Stimulated activated CD8-positive, alpha-beta memory T cell treated with anti-CD3 and anti-CD28 coated beads, Interleukin-15, amount 100 ng/mL, for 24 hours (primary cell): ENCODE measurements at places on chromosomes 2 and 18.

DNA sequence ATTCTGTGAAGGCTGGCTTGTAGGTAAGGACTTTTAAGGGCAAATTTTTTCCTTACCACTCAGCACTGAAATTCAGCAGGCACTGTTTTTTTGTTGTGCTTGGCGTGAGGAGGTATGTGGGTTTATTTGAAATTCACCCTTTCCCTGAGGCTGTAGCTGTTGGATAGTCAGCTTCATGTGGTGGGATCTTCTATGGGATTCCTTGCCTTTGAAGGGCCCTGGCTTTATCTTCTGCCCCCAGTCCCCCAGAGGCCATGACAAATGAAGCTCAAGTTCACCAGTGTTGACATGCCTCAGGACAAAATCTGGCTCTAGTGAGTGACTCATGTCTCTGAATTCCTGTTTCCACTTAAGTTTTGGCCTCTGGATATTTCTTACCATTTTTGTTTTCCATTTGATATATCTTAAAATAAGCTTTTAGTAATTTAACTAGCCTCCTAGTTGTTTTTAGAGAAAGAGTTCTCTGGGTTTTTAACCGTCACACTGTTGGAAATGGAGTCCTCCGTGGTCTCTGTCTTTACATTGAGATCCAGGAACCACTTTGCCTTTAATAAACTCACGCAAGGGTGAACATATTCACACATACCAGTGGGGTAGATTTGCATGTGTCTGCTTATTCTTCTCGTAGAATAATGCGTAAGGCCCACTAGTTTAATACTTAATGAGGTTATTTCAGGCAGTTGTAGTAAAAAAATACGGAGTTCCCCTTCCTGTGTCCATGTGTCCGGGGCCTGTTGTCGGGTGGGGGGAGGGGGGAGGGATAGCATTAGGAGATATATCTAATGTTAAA lies 211.1 kb upstream of the FAM98A start:
- DNase-seq: no peak

- no peak for DNase-seq
These were observed 16.2 kb upstream of the STEAP3 start for GRCh38 chr2:119207447-119207846.

DNA sequence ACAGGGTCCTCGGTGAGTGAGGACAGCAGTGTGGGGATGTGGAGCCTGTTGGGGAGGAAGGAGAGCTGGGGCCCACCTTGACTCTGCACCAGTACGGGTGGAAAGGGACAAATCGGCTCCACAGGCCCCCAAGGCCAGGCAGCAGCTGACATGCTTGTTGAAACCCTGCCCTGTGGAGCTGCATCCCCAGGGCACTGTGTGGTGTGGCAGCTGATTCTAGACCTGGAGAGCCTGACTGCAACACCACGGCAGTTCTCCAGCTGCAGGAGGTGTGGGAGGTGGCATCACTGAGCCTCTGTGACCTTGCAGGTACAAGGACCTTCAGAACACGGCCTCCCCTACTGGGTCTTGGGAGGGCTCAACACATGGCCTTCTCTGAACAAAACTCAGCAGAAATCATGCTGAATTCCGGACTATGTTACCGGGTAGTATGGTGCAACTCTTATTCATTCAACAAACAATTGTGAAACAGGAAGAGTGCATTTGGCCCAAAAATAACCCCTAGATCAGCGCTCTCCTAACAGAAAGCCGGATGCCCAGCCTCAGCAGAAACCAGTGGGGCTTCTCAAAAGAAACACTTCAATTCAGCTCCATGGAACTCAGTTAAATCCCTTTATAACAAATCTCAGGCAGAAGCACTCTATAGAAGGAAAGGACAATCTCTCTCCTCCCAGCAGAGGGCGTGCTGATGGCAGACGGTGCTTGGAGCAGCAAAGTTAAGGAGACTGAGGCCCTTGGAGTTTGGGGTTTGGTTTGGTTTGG lies 104.4 kb upstream of the SALL3 start:
- no peak for DNase-seq

DNA sequence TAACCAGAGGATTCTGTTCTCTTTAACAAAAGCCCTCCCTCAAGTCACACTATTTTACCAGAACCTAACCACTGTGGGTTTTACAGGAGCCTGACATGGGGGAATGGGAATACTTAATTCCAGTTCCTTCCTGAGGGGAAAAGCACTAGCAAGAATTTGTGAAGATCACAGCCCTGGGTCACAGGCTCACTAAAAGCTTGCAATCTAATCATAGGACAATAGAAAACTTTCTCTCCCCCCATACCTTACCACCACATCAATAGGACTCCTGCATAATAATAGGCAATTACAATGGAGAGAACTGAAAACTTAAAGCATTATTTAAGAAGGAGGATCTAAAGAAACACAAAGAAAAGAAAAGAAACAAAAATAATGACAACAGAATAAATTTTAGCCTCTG lies 225.8 kb upstream of the ZNF804A start:
- no peak for DNase-seq

- DNase-seq: no peak
These were observed 25.3 kb upstream of the TNS1 start for GRCh38 chr2:218028189-218028495.

GRCh38 chr18:5625076-5625475 lies 81.3 kb upstream of the EPB41L3 start:
- DNase-seq: no peak

DNA sequence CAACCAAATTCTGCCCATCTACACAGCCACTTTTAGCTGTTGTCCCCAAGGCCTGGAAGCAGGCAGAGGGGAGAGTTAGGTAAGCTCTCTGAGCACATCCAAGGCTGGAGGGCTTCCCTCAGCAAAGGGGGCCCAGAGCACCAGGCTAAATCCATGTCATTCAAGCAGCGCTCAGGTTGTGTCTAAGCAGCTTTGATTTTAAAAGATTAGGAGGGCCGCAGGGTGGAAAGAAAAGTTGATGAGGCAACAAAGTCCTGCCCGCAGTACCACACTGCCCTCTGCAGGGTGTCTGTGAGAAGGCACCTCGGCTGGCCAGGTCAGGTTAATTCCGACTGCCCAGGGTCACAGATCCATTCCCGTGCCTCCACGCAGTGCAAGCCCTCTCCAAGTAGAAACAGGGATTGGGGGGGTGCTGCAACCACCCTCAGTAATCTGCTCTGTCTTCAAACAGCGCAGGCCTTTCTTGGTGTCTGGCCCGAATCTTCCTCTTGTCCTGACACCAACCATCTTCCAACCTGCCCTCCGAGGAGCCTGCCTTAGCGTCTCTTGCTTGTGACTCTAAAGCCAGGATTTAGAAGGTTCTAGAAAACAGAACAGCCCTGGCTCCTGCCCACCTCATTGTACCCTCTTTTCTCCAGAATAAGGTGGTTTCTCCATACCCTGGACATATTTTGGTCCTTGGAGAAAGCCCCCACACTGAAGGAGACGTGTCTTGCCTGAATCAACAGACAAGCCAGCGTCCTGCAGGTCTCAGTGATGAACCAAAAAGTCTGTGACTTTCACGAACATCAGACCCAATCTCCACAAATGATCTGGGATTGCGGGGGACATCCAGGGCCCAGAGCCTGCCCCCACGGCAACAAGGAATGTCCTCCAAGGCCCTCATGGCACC lies 289.2 kb downstream of the TNS1 start:
- peak; percentile 43 for DNase-seq

DNA sequence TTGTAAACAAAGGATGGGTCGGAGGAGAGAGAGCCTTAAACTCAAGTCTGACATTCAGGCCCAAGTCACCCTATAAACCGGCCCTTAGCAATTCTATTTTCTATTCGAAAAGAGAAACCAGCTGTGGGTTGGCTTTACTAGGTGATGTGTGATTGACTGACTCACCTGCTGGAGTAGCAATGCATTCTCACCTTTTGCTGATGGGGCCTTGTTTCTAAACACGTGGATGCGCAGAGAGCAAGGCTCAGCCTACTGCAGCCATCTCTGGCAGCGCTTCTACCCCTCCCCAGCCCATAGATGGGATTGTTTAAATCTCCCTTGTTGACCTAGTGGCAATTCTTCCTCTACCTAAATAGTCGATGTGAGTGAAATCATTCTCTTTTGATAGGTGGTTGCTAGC lies 138.5 kb downstream of the MEIS1 start:
- DNase-seq: no peak

DNA sequence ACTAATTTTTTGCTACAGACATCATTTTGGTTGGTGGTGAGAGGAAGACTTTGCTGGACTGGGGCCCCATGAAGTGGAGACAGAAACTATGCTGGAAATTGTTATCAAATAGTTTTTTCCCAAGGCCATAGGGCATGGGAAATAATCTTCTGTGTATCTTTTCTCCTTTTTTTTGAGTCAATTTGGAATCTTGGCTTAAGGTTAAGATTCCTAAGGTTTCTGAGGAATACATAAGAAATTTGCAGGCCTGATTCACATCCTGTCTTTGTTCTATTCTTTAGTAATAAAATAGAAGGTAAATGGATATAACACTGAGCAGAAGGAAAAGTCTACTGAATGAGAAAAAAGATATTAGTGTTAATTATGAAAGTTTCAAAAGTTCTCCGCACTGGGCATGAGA lies 16.6 kb downstream of the SMC6 start:
- DNase-seq: no peak

GRCh38 chr2:113138428-113139322 lies 11.3 kb downstream of the IL1RN start:
- DNase-seq: no peak

GRCh38 chr2:227447606-227448005 lies 24.4 kb upstream of the AGFG1 start:
- no peak for DNase-seq

- DNase-seq: no peak
These were observed 856.1 kb upstream of the ID2 start for GRCh38 chr2:7825591-7826312.

DNA sequence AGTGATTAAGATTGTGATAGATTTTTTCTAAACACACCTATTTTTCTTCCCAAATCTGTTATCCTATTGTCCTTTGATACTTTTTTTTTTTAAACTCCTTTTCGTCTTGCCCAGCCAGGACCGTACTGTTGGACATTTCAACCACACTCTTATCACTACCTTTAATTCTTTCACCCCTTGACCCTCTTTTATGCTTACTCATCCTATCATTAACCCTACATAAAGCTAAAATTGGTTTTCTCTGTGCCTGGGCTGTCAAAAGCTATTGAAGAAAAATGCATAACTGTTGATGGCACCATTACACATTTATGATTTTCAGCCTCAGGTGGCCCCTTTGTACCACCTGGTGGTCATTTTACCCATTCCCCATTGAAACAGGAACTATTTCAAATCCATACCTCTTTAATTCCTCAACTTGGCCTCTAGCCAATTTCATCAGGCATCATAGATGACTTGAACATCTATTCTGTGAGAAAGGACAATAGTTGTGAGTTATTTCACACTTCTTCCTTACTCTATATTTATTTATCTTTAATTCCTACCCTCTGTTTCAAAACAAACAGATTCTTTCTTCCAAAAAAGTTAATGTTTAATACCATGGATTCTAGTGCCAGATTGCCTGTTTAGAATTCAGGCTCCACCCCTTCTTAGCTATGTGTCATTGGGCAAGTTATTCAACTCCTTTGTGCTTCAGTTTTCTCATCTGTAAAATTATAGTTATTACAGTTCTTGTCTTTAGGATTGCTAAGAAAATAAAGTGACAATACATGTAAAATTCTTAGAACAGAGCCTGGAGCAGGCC lies 258.6 kb downstream of the CAMKMT start:
- no peak for DNase-seq

DNA sequence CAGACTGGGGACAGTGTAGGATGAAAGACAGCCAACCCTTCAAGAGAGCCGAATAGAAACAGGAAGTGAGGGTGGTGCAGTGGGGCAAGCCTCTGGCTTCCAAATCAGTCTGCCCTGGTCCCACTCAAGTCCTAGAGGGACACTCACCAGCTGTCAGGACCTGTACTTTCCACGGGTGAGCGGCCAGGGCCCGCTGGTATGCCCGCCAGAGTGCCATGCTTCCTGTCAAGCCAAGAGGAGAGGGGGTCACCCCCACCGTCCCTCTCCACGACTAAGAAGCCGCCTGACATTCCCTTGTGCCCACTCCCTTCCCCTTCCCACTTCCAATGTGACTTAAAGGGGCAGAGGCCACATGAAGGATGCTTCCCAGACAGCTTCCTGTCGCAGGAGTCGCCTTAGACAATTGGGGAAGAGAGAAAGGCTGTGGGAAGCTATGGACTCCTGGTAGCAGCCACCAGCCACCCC lies 564 bp downstream of the MPV17 start:
- no peak for DNase-seq

- no peak for DNase-seq
These were observed 52.5 kb downstream of the USP40 start for GRCh38 chr2:233513953-233514655.

- no peak for DNase-seq
These were observed 208.4 kb downstream of the ANAPC1 start for GRCh38 chr2:111675419-111676194.

- DNase-seq: no peak
These were observed 853.8 kb downstream of the TMEM182 start for GRCh38 chr2:103615611-103616105.
